ENCODE measurements at places on chromosomes 6 and 20.

DNA sequence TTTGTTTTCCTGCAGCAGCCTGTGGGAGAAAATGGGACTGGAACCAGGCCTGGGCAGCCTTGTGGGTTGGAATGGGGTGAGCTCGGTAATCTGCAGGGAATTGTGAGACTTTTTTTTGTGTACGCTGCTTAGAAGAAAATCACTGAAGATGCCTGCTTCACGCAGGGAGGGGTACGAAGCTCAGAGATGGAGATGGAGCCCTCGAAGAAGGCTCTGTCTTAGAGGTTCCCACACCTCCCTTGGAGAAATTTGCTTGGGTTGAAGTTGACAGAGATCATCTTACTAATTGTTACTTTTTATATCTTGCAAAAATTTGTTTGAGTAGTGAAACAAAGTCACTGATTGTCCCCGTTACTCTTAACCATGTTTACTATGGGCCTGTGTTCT, 894 bp downstream of the PYGB start:
- DNase-seq: no peak

DNA sequence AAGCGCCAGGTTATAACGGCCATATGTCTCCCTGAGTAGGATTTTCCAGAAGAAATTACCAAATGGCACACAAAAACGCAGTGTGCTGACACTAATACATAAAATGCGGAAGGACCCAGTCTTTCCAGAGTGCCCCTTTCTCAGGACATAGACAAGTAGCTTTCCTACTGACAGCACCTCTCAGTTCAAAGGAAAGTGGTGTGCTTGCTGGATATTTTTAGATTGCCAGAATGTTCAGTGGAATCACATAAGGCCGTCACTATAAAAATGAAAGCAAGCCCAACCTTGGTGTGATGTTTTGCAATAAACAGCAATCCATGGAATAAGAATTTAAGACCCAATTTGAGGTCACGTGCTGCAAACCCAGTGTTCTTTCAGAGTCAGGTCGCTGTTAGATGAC, 135.5 kb upstream of the AGPAT4 start:
- no peak for DNase-seq

DNA sequence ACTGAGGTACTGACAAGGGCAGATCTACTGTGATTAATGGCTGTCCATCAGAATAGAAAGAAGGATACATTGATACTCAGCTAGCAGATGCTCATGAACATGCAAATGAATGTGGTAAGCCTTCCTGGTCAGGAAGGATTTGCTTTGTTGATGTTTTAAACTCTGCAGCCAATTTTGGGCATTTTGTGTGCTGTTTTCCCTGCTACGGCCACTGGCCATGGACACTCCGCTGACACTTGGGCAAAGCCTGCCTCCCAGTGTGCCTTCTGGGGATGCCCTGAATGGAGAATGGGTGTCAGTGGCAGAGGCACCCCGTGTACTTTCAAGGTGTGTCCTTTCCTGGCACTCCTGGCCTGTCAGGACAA, 113.1 kb downstream of the SOBP start:
- no peak for DNase-seq

DNA sequence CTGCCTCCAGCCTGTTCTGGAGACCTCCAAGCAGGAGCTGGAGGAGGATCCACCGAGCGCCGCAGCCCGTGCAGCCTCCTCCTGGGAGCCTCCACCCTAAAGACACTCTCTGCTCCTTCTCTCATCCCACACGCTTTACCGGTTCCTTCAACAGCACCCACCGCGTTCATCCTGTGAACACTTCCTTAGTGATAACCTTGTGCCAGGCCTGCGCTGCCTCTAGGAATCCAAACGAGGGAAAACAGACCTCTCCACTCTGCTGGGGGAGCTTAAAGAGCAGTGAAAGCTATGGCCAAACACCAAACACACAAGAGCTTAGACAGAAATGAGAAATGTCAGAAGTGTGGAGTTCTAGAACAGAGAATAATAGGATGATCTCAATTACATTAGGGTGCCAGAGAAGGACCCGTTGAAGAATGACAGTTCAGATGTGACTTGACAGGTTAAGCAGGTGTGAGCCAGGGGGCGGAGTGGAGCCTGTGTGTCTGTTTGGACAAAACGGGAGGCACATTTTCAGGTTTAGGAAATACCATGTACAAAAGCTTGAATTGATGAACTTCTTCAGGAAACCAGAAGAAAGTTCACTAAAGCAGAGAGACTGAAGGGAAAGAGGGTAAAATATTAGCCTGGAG, 28.5 kb upstream of the HLA-DRB5 start:
- no peak for DNase-seq

DNA sequence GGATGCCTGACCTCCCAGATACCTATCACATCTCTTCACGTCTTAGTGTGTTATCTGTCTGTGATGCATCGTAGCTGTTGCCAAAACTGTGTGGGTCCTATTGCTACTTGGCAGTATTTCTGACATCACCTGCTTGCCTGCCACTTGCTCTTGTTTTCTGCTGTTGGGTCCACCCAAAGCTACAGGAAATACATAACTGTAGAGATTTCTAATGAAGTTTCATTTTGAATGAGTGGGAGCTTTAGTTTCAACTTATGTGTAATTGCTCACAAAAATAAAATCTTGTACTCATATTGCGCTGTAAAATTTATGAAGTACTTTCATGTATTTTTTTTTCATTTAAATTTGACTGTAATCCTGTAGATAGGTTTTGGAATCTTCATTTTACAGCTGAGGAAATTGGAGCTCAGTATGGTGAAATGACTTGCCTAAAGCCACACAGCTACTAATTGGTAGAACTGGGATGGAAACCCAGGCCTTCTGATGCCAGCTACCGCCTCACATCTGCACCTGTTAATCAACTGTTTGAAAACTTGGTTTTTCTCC, 113.6 kb upstream of the MAN1A1 start:
- DNase-seq: no peak

- no peak for DNase-seq
Measured at GRCh38 chr6:93136111-93136510, 283.2 kb downstream of the EPHA7 start.

GRCh38 chr20:5714261-5715041, 35.8 kb upstream of the SHLD1 start:
- no peak for DNase-seq

GRCh38 chr6:31878222-31878621, 575 bp downstream of the SLC44A4 start:
- no peak for DNase-seq

DNA sequence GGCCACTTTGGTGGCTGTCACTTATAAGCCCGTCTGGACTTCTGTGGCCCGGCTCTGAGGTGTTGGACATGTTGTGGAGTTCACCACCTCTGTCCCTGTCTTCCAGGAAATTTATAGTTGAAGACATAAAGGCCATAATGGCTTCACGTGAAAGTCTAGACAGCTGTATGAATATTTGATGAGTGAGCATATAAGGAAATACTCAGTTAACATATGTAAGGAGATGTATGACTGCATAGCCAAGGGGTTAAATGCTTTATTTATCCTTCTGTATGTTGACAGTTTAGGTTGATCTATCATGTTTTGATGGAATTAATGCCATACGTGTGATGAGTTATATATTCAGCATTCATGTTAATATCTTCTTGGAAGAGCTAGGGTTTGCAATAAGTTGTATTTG, 16.1 kb downstream of the HIVEP1 start:
- DNase-seq: no peak

GRCh38 chr20:57170343-57170742, 96.1 kb downstream of the BMP7 start:
- no peak for DNase-seq

DNA sequence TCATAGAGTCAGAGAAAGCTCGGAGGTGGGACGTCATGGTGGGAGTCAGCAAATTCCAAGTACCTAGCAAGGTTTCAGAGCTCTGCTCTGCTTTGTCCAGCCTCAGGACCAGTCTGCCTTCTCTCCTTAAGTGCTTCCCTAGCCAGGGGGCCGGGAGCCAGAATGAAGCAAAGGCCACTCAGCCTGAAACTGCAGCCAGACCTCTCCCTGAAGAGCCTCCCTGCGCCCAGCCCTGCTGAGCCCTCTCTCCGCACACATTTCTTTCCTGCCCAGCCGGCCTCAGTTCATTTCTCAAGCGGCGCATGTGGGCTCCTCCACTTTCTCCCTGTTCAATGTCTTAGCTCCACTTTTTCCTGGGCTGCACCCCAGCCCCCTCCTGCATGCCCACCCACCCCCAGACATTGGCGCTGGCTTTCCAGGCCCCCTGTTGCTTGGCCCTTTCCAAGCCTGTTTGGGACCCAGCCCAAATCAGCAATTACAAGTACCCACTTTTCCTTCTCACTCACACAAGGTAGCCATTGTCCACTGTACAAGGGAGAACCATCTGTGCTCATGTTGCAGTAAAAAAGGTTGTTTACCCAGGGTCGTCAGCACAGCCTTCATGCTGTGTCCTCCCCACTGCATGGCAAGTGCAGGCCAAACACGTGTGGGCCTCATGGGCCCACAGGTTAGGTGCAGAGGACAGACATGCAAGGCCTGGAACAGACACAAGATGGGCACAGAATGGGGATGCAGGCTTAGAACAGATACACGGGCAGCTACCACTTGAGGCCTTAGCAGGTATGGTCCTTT, 147.1 kb downstream of the MRPL14 start:
- no peak for DNase-seq

GRCh38 chr20:23697947-23698346, 9.1 kb upstream of the CST4 start:
- no peak for DNase-seq

Measured in AG09309 (cell line).